Right atrium auricular region (tissue), 2 donors: ENCODE measurements at places on chromosomes 5 and 9.

DNA sequence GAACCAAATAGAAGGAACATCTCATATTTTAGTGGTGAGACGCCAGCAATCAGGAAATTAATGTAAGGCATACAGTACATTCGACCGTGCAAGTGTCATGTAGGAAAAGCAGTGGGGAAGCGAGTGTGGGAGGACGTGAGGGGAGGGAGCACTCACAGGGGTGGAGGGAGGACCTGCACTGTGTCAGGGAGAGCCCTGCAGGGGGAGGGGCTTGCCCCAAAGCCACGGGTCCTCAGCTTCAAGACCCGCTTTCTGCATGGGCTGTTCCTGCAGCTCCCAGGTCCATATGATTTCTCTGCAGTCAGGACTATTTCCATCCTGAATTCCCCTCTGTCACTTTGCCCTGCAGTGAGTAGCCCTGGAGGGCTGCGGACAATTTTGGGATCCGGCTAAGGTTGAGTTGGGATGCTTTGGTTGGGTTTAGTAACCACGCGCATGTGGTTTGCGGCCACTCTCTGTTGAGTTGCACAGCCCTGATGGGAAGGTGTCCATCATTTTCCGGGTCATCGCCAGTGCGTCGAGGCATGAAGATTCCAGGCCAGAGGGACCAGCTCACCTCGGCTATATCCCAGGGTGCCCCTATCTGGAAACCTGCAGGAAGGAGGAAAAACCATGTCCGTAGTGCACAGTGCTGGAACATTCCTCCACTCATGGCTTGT, 61.9 kb downstream of the IRX1 start:
- no peak overlapping the region for H3K4me3 ChIP-seq
- no peak overlapping the region for H3K27ac ChIP-seq
- H3K36me3 ChIP-seq = no peaks in the 10 kb centered on the region
- DNase-seq = no peak
- no peaks in the 10 kb centered on the region for H3K27me3 ChIP-seq

- H3K27me3 ChIP-seq = no peaks in the 10 kb centered on the region
- no peak overlapping the region for H3K4me3 ChIP-seq
- H3K4me1 ChIP-seq = no peaks in the 10 kb centered on the region
- no peaks in the 10 kb centered on the region for H3K36me3 ChIP-seq
- DNase-seq = no peak
Measured at GRCh38 chr5:148002451-148002850, 61.3 kb upstream of the SPINK5 start.

DNA sequence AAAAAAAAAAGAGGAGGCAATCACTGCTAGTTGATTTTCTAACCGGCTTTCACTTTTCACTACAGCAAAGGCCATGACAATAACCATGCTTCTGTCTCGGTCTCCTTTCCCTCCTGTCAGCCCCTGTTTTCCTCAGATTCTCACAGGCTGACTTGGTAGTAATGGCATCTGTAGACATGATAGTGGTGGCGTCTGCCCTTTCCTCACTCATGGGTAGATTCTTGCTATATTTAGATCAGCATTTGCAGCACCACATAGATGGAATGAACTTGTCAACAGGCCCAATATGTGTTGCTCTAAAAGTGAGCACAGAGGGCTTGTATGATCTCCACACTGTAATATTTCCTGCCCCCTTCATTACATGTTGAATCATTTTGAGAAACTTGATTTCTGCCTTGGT, 120.3 kb upstream of the FTMT start:
- peak overlapping the region; percentile 83 for H3K27ac ChIP-seq
- H3K4me3 ChIP-seq = no peak overlapping the region
- DNase-seq = no peak
- no peaks in the 10 kb centered on the region for H3K4me1 ChIP-seq

DNA sequence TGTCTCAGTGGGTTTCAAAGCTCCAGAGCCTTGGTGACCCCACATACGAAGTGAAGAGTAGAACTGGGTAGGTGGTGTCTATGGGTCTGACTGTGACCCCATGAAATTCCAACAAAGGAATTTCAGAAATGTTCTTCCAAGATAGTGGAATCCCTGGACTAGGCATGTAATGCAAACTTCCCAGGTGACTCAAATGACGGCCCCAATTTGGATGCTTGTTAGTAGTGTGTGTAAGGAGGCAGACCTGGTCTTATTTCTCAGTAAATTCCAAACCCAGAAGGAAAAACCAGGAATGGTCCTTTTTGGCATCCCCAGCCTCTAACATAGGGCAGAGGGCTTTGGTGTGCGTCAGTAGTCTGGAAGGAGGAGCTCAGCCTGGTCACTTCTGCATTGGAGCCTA, 43.6 kb upstream of the ABCA1 start:
- no peaks in the 10 kb centered on the region for H3K36me3 ChIP-seq
- H3K27me3 ChIP-seq = no peaks in the 10 kb centered on the region
- no peak for DNase-seq

DNA sequence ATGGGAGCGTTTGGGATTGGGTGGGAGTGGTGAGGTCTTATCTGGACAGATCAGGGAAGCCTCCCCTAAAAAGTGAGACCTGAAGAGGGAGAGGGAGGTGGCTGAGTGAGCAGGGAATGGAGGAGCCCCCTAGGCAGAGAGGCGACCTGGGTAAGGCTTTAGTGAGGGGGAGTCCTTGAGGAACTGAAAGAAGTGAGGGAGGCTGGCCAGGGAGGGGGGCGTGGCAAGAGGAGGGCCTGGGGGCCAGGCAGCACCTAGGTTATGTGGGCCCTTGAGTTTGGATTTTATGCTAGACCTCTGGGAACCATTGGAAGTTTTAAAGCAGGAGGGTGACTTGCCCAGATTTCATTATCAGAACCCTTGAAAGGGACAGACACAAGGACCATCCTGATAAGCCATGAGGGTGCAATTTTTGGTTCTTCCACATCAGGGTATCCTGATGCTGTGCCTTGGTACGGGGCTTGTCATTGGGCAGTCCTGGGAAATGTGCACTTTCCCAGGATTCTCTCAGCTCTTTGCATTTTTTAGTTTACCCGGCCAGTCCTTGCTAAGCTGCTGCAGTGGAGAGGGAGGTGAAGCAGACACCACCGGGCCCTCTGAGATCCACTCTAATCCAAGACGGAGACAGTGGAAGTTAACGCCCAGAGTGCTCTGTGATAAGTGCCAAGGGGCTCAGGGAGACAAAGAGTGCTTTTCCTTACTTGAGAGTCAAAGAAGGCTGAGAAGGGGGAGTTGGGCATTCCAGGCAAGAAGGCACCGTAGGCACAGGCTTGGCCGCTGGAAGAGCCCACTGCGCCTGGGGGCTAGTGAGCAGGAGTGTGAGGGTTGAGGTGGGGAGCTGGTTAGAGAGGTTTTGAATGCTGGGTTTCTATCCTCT, 16.1 kb downstream of the GSN start:
- no peaks in the 10 kb centered on the region for H3K27me3 ChIP-seq
- H3K4me1 ChIP-seq = peaks cover 100% of the 10 kb centered on the region
- H3K36me3 ChIP-seq = no peaks in the 10 kb centered on the region

GRCh38 chr9:24051587-24051986, 225.5 kb upstream of the ELAVL2 start:
- no peaks in the 10 kb centered on the region for H3K27me3 ChIP-seq
- no peak for DNase-seq
- H3K36me3 ChIP-seq = no peaks in the 10 kb centered on the region
- no peaks in the 10 kb centered on the region for H3K4me1 ChIP-seq

- no peak overlapping the region for H3K27ac ChIP-seq
- no peak for DNase-seq
- H3K4me3 ChIP-seq = no peak overlapping the region
- no peaks in the 10 kb centered on the region for H3K36me3 ChIP-seq
Measured at GRCh38 chr5:108111736-108112135, 270.2 kb downstream of the FBXL17 start.

DNA sequence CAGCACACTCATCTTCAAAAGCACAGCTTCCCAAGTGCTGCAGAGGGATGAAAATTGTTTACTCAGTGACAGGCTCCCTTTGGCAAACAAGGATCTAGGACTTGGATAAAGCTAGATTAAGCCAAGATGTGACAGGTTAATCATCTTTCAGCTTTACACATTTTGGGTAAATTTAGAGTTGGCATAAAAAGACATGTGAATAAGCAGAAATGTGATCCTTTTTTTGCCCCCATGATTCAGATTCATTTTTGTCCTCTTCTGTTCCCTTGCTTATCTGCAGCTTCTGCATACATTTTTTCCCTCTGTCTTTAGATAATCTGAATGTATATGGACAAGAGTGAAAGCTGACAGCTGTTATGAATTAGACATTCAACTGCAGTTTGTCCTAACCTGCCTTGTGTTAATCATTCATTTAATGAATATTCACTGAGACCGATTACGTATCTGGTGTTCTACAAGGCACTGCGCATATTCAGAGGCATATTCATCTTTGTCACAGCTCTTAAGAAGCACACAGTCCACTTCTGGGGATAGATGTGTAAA, 19.6 kb downstream of the ADAMTSL1 start:
- DNase-seq = no peak
- no peak overlapping the region for H3K4me3 ChIP-seq
- H3K27ac ChIP-seq = no peak overlapping the region
- H3K4me1 ChIP-seq = no peaks in the 10 kb centered on the region
- H3K36me3 ChIP-seq = no peaks in the 10 kb centered on the region

GRCh38 chr5:115271295-115272050, 8.8 kb upstream of the PGGT1B start:
- DNase-seq = no peak
- peaks cover 20% of the 10 kb centered on the region for H3K36me3 ChIP-seq
- no peaks in the 10 kb centered on the region for H3K4me1 ChIP-seq
- no peak overlapping the region for H3K27ac ChIP-seq
- no peaks in the 10 kb centered on the region for H3K27me3 ChIP-seq
- H3K4me3 ChIP-seq = no peak overlapping the region

DNA sequence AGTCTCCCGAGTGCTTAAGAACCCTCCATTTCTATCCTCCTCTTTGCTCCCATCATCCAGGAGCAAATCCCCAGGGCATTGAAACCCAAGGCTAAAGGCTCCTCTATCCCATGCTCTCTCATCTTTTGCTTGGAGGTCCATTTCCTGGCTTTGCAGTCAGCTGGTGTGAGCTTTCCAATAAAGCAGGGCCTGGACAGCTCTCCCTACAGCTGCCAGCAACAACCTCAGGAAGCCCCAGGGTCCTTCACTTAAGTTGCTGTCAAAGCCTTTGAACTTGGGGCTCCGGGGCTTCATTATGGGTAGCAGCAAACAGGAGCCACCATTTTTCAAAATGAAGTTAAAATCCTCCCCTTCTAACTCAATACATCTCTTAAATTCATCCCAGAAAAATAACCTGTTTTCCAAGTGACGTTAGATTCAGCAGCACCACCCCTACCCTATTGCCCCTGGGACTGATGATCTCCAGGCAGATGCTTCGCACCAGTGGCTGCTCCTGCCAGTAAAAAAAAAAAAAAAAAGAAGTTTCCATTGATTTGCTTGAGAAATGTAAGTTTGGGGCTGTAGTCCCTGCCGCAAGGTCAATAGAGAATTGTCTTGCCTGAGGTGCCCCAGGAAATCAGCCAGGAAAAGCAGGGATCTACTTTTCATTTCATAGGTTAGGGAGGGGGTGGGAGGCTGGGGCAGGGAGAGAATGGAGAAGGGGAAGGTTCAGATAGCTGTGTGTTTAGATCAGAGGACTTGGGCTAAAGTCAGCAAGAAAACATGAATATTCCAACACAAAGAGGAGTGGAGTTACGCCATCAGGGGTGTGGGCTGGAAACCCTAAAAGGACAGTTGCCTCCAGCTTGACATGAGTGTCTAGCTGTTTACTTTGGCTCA, 83.8 kb upstream of the IL6ST start:
- H3K27ac ChIP-seq = peak overlapping the region; percentile 26
- DNase-seq = peak; percentile 79
- no peaks in the 10 kb centered on the region for H3K27me3 ChIP-seq
- peaks cover 12% of the 10 kb centered on the region for H3K4me1 ChIP-seq
- no peak overlapping the region for H3K4me3 ChIP-seq

DNA sequence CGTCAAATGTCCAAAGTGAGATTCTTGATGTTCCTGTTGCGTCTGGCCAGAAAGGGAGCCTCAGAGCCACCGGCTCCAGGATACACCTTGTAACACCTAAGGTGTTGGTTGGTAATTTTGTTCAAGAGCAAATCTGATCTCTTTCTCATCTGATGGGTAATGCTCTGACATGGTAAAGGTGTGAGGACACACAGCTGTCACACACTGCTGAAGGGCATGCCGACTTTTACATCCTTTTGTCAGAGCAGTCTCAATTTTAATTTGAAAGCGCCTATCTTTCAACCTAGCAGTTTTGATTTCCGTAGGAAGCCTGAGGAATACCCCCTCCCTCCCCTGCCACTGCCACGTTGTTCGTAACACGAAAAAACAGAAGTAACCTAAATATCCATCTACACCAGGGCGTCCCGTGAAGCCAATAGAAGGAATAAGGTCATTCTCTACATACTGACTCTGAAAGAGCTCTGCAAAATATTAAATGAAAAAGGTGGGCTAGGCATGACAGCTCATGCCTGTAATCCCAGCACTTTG, 57.4 kb downstream of the TSTD2 start:
- no peak for DNase-seq
- no peaks in the 10 kb centered on the region for H3K27me3 ChIP-seq
- no peak overlapping the region for H3K4me3 ChIP-seq
- H3K36me3 ChIP-seq = peaks cover 32% of the 10 kb centered on the region
- no peak overlapping the region for H3K27ac ChIP-seq

GRCh38 chr9:81312346-81312745, 377.0 kb downstream of the TLE1 start:
- H3K27me3 ChIP-seq = no peaks in the 10 kb centered on the region
- no peak overlapping the region for H3K27ac ChIP-seq
- no peak for DNase-seq
- H3K4me3 ChIP-seq = no peak overlapping the region
- H3K36me3 ChIP-seq = no peaks in the 10 kb centered on the region
- no peaks in the 10 kb centered on the region for H3K4me1 ChIP-seq

DNA sequence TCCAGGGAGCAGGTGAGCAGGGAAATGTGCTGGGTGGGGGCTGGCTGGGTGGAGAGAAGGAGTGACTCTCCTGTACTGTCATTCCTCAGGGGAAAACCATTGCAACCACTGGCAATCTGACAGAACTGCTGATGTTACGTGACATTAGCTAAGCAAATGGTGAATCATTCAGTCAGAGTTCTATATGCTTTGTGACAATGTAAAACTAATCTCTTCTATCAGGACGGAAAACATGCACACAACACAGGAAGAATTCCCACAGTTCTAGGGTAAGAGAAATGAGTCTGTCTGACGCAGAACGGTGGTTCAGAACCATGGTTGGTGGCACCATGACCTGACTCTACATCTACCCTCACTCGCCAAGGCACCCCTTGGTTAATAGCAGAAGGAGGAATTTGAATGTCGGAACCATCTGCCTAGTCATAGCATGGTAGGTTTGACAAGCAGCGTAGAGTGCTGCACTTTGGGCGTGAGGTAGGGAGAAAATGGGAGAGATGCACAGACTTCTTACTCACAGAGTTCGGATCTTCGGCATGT, 243.6 kb upstream of the PANK3 start:
- no peaks in the 10 kb centered on the region for H3K36me3 ChIP-seq
- DNase-seq = no peak
- H3K4me1 ChIP-seq = no peaks in the 10 kb centered on the region
- H3K27me3 ChIP-seq = no peaks in the 10 kb centered on the region

DNA sequence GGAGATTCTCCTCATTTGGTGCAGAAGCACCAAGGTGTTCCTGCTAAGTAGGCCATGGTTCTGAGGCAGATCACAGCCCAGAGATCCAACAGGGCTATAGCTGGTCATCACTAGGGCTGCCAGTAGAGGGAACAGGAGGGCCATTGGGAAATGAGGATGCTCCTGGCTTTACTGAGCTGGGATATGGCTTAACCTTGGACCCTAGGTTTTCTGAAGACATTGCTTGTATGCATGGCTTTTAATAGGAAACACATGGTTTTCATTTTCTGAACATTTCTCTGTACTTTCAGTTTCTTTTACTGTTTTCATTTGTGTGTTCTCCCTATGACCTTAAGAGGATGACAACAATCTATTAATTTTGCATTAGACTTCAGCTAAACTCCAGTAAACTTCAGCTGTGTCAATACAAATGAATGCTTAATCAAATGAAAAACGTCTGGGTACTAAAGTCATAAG, at the start of gene IFNW1:
Gene IFNW1 (minus strand): TSS at position 406 of the 456 bp plus-strand sequence. CDS start 262 bp downstream, at position 144.
- no peak for DNase-seq
- no peaks in the 10 kb centered on the region for H3K36me3 ChIP-seq
- no peaks in the 10 kb centered on the region for H3K4me1 ChIP-seq
- H3K27me3 ChIP-seq = no peaks in the 10 kb centered on the region
